ENCODE measurements at places on chromosomes 12 and 14.
A peak's percentile ranks its signal among the peaks of the same experiment; 100 is the strongest.

- no peak for DNase-seq
Measured at GRCh38 chr14:68147303-68147702, 327.7 kb downstream of the RAD51B start.

- DNase-seq: no peak
Measured at GRCh38 chr12:11863988-11864387, 206.8 kb upstream of the BCL2L14 start.

- no peak for DNase-seq
Measured at GRCh38 chr14:31336646-31337045, 83.7 kb downstream of the HEATR5A start.

DNA sequence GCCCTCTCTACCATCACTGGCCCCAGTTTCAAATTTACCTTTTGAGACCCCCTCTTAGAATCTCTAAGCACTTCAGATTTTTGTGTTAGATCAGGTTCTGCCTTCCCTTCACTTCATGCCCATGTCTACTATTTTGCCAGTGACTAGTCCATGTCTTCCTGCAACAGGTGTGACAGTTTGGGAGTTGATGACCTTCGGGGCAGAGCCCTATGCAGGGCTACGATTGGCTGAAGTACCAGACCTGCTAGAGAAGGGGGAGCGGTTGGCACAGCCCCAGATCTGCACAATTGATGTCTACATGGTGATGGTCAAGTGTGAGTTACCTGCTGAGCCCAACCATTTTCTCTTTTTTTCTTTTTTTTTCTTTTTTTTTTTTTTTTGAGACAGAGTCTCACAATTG, 5.8 kb upstream of the PA2G4 start:
- no peak for DNase-seq

DNA sequence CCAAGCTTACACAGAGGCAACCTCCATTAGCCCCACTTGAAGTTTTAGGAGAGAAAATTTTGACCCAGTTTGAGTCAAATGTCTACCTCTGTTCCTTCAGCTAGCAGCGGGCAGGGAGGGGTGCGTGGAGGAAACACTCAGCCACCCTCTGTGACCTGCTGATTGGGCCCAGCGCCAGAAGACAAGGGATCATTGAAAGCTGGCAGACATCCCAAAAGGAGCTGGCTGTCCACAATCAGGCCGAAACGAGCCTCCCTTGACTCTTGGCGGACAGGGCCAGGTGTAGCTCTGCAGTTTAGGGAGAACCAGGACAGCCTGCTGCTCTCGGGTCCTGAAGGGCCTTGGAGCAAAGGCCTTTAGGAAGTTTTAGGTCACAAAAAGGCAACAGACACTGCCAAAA, 41.3 kb downstream of the CD9 start:
- no peak for DNase-seq

- DNase-seq: no peak
Measured at GRCh38 chr12:58381546-58381945, 440.2 kb downstream of the ATP23 start.

GRCh38 chr14:58738189-58738836, 100.6 kb downstream of the DACT1 start:
- no peak for DNase-seq

DNA sequence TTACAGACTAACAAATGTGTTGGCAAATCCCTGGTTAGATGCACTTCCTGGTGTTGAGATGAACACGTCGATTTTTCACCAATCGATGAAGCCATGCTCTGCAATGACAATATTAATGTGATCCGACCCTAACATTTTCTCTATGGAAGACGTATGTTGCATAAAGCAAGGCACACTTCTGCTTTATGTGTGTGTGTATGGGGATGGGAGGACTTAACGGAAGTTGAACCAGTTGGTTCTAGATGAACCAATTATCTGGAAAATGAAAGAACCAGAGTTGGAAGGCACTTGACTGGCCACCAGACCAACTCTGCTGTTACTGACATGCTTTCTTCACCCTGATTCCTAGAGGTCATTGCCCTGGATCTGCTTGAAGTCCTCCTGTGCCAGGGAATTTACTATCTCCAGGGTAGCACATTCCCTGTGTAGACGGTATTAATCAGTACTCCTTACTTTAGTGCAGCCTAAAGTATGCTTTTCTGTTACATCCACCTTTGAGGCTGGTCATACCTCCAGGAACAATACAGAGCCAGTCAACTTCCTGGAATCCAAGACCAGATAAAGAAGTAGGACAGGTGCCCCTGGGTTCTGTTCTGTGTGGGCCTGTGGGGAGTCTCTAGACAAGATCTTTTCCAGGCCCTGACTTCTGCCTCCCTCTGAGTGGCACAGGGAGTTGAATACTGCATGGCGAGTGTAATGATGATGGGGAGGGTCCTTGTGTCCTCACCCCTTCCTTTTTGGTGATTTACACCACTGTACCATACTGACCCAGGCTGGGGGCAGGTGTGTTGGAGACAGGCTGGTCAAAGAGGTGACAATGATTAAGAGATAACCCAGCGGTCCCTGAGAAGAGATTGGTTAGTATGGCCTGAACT, 4.1 kb downstream of the SDR39U1 start:
- DNase-seq: no peak

DNA sequence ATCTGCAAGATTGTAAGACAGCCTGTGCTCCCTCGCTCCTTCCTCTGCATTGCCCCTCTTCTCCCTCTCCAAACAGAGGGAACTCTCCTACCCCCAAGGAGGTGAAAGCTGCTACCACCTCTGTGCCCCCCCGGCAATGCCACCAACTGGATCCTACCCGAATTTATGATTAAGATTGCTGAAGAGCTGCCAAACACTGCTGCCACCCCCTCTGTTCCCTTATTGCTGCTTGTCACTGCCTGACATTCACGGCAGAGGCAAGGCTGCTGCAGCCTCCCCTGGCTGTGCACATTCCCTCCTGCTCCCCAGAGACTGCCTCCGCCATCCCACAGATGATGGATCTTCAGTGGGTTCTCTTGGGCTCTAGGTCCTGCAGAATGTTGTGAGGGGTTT, 37.4 kb downstream of the DAD1 start:
- no peak for DNase-seq

- DNase-seq: no peak
Measured at GRCh38 chr12:72365151-72365550, 93.0 kb downstream of the TRHDE start.

- no peak for DNase-seq
Measured at GRCh38 chr14:88310449-88310848, 12.6 kb downstream of the KCNK10 start.

GRCh38 chr12:53115891-53116648, 12.8 kb downstream of the SOAT2 start:
- DNase-seq: no peak

GRCh38 chr12:51889216-51890132, 1.6 kb downstream of the ANKRD33 start:
- DNase-seq: no peak

DNA sequence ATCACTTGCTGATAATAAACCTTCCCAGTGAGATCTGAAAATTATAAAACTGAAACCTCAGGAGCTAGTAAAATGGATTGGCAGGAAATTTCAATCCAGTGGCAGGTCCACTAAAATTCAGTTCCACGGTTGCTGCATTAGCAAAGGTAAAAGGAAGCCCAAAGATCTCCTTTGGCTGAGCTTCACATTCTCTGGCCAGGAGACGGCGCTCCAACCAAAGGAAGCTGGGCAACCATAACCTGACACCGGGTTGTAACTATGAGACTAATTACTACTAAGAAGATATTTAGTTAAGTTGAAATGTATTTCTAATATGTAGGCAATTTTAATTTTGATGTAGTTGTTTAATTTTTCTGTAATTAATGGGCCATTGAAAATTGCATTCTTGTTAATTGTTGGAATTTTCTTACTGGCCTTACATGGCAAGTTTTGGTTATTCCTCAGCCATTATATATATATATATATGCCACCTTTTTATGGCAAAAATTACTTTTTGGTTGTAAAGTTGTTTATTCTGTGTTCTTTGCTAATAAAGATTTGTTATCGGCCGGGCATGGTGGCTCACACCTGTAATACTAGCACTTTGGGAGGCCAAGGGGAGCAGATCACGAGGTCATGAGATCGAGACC, 17.0 kb downstream of the OR8S1 start:
- DNase-seq: peak; percentile 53

GRCh38 chr14:31243860-31244259, 36.3 kb upstream of the HECTD1 start:
- peak; percentile 45 for DNase-seq

GRCh38 chr14:30994681-30995620, 30.5 kb upstream of the AP4S1 start:
- peak; percentile 40 for DNase-seq

DNA sequence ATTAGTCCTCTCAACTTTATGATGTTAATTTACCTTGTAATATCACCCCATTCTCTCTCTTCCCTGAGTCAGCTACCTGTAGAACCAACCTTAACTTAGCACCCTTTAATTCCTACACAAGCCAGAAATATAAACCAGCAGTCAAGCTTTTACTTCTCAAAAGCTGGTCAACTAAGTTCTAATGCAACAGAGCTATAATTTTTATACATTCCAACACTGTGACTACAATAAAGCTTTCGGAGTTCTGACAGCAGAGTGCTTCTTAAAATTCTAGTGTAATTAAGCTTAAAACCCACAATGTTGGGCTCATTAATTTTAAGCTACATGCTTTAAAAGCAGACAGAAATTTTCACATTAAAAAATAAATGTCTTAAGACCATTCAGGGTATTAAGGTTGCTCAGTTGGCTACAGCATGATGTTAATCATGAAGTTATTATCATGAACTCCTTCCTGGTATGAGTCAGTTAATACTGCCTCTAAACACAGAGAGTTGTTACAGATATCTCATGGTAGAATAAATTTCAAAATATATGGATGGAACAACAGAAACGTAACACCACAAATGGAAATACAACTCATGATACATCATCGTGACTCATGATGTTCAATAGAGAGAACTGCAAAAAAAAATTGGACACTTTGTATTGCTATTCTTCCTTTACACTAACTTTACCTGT, 126.7 kb downstream of the EPS8 start:
- DNase-seq: no peak

- DNase-seq: no peak
Measured at GRCh38 chr12:73383584-73384222, 1111.5 kb downstream of the TRHDE start.

GRCh38 chr14:93903342-93904184, 23.6 kb upstream of the FAM181A start:
- peak; percentile 15 for DNase-seq

DNA sequence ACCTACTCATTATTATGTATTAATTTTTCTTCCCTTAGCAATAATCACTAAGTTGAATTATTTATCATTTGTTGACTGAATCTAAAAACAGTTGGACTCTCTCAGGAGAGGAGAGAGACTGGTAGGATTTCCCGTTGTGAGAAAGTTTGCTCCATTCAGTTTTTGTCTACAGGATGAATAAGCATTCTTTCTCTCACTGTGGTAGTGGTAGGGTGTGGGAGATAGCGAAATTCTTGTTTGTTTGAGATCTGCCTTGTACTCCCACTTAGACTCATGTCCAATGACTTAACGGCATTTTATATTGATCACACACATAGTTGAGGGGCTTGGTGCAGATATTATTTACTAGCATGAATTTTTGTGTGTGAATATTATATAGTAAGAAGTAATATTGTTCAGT, 421.0 kb upstream of the PDE3A start:
- no peak for DNase-seq

DNA sequence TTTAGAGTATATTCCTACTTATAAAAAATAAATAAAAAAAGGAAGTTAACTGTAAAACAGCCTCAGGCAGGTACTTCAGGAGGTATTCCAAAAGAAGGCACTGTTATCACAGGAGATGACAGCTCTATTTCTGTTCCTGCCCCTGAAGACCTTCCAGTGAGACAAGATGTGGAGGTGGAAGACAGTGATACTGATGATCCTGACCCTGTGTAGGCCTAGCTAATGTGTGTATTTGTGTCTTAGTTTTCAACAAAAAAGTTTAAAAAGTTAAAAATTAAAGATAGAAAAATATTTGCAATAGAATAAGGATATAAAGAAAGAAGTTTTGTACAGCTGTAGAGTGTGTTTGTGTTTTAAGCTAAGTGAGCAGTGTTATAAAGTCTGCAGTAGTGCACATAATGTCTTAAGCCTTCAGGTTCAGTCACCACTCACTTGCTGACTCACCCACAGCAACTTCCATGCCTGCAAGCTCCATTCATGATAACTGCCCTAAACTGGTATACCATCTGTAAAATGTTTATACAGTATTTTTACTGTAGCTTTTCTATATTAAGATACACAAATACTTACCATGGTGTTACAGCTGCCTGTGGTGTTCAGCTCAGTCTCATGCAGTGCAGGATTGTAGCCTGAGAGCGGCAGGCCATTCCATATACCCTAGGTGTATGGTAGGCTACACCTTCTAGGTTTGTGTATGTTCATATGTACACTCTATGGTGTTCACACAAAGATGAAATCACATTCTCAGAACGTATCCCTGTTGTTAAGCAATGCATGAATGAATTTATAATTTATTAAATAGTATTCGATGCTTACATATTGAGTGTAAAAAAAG, 121.1 kb downstream of the ANO6 start:
- no peak for DNase-seq

DNA sequence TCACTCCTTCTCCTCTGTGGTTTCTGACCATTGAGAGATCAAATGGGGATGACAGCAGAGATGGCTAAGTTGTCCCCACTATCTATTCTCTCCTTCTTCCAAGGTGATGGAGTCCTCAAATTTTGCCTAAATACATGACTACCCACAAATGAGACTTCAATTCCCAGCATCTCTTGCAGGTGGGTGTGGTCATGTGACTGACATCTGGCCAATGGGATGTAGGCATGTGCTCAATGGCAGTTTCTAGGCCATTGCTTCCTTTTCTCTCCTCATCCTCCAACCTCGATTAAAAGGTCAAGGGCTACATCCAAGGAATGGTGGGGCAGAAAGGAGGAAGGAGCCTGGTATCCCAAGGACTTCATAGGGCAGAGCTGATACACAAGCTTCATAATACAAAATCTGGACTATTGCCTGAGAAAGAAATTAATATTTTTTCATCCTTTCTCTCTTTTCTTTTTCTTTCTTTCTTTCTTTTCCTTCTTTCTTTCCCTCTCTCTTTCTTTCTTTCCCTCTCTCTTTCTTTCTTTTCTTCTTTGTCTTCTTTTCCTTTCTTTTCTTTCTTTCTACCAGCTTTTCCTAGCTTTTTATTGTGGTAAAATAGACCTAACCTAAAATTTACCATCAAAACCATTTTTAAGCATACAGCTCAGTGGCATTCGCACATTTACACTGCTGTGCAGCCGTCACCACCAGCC, 100.9 kb upstream of the PRB2 start:
- DNase-seq: no peak
